ENCODE measurements at places on chromosomes 3 and 15.

DNA sequence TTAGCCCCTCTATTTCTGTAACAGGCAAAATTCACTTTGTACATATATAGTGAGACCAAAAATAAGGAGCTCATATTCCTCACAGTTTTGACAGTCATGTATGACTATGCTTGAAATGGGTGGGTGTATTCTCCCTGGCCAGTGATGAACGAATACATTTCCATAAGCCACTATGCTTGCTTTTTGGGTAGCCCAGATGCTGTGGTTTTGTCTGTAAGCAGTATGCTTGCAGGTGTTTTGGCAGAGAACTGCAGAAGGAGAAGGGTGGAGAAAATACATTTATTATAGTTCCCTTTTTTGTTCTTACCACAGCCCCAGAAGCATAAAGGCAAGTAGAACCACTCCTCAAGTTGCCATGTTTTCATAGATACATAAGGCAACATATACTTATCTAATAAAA is 131.2 kb downstream of the RBMS3 start:
- DNase-seq: no peak

- DNase-seq: no peak
These were observed 165.1 kb downstream of the IL5RA start for GRCh38 chr3:2945121-2945520.

- DNase-seq: no peak
These were observed 1106.8 kb downstream of the ROBO1 start for GRCh38 chr3:78660957-78661356.

GRCh38 chr15:98840053-98840452 is 167.5 kb downstream of the PGPEP1L start:
- DNase-seq: no peak

DNA sequence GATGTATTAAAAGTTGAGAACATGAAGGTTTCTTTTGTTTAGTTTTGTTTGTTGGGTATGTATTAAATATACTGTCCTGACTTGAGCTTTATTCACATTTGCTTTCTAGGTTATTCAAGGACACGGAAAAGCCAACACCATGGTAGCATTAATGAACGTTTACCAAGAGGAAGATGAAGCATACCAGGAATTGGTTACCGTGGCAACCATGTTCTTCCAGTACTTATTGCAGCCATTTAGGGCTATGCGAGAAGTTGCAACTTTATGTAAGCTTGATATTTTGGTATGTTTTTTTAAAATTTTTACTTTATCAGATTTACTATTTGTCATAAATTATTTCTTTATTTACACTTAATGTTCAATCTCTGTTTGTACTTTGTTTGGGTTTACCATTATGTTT is 3.6 kb downstream of the WHAMM start:
- DNase-seq: no peak

DNA sequence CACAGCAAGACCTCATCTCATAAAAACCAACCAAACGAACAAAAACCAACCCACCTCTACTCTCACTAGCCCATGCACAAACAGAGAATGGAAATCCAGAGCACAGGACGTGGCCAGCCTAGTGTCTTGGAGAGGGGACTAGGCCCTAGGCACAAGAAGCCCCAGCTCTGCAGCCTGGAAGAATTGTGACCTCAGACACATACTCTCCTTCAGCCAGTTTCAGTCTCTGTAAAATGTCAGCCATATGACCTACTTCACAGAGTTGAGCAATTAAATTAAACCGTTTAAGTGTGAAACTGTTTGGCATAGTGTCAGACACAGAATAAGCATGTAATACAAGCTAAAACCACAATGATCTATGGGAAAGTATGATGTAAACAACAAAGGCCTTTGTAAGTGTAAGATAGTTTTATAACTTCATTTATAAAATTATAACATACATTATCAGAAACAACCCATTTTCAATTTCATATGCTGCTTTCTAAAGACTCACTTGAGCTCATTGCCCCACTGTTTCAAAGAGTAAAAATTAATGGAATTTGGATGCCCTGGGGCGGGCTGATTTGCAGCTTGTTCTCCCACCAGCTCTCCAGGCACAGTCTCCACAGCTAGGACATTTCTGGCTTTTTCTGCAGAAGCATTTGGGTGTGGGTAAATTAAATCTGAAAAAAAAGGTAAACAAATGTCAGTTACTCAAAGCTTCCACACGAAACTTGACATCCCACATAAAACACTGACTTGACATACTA is 32.9 kb downstream of the TBC1D2B start:
- DNase-seq: no peak

- DNase-seq: no peak
These were observed 7.6 kb upstream of the C3orf38 start for GRCh38 chr3:88142094-88142624.

DNA sequence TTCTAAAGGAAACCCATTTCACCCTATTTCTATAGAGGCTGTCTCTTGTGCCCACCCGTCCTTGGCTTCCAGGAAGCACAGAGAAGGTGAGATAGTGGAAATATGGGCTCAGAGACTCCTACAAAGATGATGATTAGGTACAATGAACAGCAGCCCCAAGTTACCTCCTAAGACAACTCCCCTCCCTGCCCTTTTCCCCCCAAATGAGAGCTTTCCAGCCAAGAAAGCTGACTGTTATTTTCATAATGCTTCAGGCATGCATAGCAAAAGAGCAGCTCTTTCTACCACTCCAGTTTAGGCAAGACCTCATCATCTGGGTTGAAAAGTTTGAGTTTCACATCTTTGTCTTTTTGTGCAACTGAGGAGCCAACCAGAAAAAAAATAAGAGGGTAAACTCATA is 248.8 kb upstream of the ADAMTS9 start:
- DNase-seq: no peak

Data from stimulated activated CD4-positive, alpha-beta T cell treated with anti-CD3 and anti-CD28 coated beads, Interleukin-15, amount 100 ng/mL, for 1 hour (primary cell).